Hematopoietic multipotent progenitor cell treated with erythropoietin and hydrocortisone succinate and interleukin-3 and kit ligand, for 15 days (in vitro differentiated cells): ENCODE measurements at places on chromosomes 12 and 14.

GRCh38 chr12:58803908-58804307 is 116.4 kb downstream of the LRIG3 start:
- DNase-seq, result no peak

DNA sequence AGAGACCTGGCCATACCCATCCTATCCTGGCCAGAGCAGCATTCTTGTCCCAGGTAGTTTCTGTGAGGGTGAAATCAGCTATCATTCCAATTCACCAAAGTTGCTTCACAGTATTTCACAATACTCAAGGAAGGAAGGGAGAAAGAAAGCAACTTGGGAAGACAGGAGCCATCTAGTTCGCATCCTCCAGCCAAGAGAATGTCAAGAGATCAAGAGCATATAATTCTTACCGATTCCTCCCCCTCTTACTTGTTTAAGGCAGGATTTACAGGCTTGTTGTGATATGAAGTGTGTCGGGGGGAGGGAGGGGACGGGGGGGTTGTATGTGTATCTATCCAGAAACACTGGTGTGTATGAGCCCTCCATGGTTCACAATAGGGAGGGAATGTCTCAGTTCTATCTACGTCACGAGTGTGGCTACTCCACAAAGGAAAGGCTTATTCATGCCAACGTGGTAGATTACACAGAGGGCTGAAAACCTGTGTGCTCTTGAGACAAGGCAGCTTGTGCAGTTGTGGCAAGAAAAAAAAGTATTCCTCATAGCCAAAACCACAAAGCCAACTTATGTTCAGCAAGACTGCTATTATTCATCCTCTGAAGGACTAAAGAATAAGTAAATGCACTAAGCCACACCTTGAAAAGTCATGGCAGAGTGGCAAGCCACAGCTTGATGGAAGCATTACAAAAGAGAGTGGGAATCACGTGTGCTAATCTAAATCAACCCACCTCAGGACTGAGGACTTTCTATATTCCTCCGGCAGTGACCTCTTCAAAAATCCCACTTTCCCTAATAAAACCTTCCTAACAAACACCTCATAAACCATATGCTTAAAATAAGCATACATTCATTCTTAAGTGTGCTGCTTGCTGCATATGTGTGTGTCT is 35.0 kb downstream of the CORO1C start:
- DNase-seq, result peak; percentile 67

DNA sequence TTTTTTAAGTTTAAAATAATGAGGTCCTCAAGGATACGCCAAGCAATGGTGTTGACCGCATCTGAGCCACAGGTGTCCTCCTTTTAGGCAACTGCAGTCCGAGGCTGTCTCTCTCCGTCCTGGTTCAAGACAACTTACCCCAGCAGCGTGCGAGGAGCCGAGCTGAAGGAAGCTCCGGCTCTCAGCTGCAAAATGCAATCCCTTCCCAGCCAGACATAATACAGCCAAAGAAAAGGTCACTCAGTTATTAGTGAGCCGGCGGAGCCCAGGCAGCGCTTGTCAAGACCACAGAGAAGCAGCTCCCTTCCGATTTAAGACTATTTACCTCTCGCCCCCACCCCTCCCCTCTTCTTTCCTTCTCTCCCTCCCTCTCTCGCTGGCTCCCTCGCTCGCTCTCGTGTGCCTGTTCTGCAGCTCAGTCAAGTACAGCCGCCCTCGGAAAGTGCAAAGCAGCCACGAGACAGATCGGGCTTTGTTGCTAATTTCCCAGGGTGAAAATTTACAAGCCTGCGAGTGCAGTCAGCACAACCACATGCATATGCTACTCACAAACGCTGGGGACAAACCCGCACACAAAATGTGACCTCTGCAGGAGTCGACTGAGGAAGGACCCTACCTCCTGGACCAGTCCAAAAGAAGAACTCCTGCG is 363 bp upstream of the LMO3 start:
- DNase-seq, result no peak

GRCh38 chr14:100640471-100641273 is 53.5 kb upstream of the BEGAIN start:
- DNase-seq, result no peak

DNA sequence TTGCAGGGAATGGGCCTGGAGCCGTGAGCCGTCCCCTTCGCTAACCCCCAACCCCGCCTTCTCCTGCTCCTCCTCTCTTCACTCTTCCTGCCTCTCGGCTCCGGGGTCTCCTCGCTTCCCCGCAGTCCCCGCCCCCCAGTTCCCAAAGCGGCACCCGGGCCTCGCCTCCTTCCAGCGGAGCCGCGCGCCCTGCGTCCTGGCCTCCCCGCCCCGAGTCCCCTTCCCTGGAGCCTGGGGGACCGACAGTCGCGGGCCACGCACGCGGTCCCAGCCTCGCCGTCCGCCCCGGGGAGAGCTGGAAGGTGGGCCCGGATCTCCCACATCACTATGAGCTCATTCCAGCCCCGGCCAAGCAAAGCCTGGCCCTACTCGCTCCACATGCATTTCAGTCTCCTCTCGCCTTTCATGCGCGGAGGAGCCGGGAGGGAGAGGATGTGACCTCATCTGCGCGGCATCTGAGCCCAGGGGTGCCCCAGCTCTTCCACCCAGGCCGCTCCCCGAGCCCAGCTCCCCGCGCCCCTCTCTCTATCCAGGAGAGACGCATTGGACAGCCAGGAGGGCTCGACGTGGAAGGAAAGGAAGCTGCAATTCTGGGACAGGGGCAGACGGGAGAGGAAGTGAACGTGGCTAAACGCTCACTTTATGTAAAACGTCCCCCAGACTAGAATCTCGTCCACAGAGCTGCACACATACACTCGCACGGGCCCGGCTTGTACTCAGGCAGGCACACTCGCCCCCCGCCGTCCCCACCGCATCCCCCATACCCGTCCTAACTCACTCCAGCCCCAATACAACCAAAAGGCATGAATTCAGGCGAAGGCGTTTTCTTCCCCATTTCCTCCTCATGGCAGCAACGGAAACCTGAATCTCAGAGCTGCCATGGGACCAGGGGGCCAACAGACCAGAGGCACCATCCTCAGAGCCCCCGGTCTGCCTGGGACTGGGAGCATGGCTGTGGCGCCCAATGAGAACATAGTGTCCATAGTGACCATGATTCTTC is 108.7 kb upstream of the CCND2 start:
- DNase-seq, result no peak

DNA sequence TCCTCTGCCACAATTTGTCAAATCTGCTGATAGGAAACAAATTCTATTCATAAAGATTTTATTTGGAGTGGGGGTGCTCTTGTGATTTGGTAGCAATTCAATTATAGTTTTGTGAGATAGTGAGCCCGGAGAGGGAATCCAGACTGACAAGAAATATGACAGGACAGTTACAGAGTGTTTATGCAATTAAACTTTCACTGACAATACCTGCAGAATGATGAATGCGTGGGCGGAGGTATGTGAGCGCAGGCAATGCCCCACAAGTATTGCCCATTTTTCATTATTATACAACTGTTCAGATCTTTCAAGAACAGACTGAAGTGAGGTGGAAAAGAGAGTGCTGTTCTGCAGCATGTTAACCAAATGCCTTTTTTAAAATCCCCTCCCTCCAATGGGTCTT is 259.0 kb downstream of the EGLN3 start:
- no peak for DNase-seq

DNA sequence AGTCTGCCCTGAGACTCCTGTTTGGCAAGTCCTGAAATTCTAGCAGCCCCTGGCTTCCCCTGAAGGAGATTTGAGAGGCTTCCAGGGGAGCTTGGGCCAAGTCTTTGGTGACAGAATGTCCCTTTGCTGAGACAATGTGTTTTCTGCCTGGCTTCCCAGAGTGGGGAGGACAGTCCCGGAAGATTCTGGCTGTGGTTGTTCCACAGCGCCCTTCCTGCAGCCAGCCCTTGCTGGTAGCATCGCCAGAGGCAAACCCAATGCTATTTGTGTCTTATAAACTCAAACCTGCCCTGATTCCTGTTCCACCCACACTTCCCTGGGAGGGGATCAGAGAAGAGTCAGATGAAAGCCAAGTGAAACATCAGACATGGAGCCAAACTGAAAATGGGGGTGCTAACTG is 56.4 kb upstream of the OAS1 start:
- no peak for DNase-seq

DNA sequence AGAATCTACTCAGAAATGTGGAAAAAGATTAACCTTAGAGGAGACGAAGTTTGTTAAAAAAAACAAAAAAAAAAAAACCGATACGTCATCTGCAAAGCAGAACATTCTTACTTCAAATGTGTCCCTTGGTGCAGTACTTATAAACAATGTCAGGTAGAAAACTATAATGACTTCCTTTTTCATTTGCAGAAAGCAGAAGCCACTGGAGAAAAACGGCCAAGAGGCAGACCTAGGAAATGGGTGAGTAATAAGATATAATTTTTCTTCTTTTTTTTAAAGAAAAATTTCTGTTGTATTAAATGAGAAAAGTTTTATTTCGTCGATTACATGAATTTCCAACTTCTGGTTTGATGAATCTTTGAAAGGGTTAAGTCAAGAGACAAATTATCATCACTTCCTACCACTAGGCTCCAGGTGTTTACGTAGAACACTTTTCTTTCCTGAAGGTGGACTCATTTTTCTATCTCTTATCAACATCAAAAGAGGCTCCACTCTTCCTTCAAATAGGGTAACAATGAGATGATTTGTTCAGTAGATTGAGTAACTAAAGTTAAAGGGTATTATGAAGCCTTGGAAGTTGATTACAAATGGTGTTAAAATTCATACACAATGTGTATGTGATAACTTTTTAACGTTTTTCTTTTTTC is 14.2 kb downstream of the HMGA2 start:
- no peak for DNase-seq

DNA sequence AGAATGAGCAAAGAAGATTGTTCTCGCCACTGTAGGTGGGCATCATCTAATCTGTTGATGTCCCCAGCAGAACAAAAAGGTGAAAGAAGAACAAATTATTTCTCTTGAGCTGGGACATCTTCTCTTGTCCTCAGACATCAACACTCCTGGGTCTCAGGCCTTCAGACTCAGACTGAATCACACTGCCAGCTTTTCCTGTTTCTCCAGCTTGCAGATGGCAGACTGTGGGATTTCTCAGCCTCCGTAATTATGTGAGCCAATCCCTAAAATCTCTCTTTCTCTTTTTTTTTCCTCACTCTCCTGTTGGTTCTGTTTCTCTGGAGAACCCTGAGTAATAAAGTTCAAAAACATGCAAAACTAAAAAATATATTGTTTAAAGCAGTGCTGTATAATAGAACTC is 3.7 kb upstream of the TMPRSS12 start:
- no peak for DNase-seq

DNA sequence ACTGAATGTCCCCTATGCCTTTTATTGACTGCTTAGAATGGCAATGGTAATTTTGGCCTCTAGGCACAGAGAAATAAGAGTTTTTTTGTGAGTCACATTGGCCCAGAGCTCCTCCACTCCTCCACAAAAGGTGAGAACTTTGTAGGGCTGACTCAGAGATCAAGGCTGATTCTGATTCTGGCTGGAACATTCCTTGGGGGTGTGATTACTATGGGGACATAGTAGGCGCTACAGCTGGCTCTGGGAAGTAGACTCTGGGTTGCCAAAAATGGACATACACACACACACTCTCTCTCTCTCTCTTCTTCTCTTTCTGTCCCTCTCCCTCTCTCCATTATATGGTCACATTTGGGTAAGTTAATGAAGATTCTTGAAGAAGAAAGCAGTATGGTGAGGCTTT is 174.6 kb upstream of the DDHD1 start:
- DNase-seq, result no peak

GRCh38 chr12:65510584-65511050 is 232.1 kb downstream of the MSRB3 start:
- no peak for DNase-seq

DNA sequence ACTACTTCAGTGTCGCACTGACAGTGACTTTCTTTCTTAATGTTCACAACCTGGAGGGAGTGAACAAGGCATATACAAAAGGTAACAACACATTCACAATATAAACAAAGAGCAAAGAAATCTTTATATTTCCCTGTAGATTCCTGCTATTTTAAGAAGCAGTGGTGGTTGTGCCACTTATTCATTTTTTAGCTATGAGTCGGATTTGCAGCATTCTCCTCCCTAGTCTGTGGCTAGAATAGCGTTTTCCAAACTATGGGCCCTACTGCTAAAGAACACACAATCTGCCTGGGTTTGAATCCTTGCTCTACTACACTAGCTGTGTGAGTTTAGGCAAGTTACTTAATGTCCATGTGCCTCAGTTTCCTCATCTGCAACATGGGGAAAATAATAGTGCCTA is 18.6 kb upstream of the MDM1 start:
- no peak for DNase-seq

GRCh38 chr12:82855872-82856271 is 169.2 kb downstream of the TMTC2 start:
- no peak for DNase-seq

- DNase-seq, result no peak
Observed at GRCh38 chr12:55515696-55516095, 23.5 kb downstream of the OR6C68 start.

GRCh38 chr14:50998612-50999011 is 54.3 kb upstream of the PYGL start:
- no peak for DNase-seq

DNA sequence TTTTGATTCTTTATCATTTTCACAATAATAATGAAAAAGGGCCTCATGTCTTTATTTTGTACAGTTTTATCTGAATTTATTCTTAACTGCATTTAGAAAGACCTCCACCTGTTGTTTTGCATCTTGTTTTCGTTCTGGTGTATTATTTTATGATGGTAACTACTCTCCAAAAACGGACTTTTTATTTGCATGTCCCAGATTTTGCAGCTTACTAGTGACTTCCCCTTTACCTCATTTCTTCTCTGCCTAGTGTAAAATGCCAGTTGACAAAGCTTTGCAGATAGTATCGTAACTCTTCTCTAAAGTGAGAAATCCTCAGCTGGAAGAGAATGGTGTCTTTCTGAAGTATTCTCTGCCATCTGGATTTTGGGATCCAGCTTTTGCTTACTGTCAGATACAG is 17.2 kb downstream of the PEX5 start:
- no peak for DNase-seq

- no peak for DNase-seq
Observed at GRCh38 chr12:130552483-130552996, 163.6 kb downstream of the RIMBP2 start.

GRCh38 chr12:131137836-131138637 is 184.3 kb downstream of the ADGRD1 start:
- no peak for DNase-seq

DNA sequence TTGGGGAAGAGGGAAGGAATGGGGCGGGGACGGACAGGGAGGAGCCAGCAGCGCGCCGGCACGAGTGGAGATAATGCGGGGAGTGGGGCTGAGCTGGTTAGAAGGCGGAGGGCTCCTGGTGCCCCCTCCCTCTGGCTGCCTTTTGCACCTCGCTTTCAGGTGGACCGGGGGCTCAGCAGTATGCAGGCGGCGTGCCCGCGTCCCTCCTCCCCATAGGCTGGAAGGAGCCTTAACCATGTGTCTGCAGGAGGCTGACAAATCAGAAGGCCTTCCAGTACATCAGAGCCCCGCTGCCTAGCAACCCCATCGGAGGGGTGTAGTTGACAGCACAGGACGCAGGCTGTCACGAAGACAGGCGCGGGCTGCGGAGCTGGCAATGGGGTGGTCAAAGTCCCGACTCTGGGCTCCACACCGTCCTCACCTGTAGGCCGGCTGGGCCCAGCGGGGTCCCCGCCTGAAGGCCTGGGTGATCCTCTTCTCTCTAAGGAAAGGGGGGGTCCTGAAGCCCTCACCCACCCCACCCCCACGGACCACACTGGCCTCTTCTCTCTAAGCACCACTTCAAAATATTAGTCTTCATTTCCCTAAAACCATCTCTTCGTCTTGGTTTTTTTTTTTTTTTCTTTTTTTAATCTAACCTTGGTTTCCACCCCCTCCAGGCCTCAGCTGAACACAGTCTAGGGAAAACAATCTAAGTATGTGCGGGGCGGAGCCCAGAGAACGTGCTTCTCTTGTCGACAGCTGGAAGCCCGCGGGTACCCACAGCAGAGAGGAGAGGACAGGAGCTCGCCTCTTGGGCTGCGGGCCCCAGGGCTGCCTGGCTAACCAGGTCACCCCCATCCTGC is 44.5 kb downstream of the KDM2B start:
- DNase-seq, result no peak
